PC-9 (cell line): ENCODE measurements at places on chromosomes 1 and 21.

GRCh38 chr21:29943885-29944284 lies 4.1 kb upstream of the GRIK1 start:
- H3K27ac ChIP-seq, result no peak overlapping the region
- no peak overlapping the region for H3K4me3 ChIP-seq

DNA sequence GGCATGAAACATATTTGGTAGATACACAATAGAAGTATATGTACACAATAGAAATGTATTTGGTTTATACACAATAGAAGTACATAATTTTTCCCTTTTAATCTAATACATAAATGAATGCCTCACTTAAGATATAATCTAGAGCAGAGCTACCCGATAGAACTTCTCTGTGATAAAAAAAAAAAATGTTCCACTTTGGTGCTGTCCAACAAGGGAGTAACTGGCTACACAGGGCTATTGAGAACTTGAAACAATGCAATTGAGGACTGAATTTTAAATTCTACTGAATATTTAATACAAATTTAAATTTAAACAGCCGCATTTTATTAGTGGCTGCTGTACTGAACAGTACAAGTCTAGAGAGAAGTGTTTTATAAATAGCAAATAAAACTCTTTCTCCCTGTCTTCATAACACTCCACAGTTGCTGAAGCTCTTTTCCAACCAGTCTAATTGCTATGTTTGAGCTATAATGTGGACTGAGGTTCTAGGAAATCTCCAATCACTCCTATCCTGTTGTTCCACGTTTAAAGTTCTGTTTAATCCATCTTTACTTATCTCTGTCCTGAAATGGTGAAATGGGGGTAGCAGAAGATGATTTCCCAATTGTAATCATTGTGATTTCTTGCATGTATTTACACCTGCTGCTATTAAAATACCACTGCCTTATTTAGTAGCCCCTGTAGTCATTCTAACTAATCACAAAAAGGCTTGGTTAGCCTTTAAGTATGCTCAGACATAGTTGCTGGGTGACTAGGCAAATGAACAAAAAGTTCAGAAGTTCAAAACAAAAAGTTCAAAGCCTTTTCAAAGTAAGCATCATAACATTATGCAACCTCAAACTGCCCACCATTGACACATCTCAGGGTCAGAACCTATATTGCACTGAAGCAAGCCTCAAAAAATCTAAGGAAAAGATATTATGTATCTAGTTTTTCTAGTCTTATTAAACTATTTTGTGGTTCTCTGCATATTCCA lies 192.3 kb upstream of the C1orf87 start:
- H3K4me1 ChIP-seq, result peaks cover 24% of the 10 kb centered on the region
- no peaks in the 10 kb centered on the region for H3K27me3 ChIP-seq
- H3K27ac ChIP-seq, result peak overlapping the region; percentile 78
- H3K36me3 ChIP-seq, result no peaks in the 10 kb centered on the region

DNA sequence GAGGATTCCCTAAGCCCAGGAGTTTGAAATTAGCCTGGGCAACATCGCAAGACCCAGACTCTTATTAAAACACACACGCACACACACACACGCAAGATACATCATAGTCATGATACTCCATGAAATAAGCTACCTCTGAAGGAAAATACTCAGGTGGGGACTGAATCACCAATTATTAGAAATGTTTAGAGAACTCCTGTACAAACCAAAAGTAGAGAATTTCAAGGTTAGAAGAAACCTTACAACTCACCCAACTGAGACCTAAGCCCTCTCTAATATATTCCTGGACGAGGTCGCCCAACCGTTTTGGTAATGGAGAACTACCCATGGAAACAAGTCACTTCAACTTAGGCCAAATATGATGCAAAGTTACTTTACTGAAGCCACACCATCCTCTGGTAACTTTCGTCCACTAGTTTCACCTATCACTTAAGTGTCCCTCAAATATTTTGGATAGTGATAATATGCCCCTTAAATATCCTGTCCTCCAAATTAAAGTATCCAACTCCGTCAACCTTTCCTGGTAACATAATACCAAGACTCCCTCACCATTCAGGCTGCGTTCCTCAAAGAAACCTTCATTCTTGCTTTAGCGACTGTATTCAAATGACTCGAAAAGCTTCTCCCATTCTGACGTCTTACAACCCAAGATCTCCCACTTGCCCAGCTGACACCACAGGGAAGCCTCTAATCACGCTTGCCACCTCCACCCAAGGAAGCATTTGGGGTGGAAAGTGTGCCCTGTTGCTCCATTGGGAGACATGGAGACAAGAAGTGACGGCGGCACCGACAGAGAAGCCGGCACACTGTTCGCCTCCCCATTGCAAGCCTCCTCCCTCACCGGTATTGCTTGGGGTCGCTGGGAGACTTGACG lies 856 bp downstream of the NRDC start:
- H3K27me3 ChIP-seq, result no peaks in the 10 kb centered on the region
- peaks cover 31% of the 10 kb centered on the region for H3K4me1 ChIP-seq

DNA sequence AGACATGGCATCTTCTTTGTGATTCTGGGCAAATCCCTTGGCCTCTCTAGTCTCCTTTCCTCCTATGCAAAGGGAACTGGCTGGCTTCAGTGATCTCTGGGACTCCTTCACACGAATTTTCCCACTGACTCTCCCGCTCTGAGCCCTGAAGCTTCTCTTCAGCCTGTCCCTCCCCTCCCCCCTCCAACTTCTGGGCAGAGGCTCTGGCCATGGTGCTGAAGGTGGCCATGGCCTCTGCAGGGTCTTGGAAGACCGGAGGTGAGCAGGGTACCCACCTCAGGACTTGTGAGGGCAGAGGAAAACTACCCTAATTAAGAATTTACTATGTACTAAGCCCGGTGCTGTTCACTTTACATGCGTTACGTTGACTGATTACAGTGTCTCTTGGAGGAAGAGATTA lies 29.4 kb upstream of the POU3F1 start:
- no peaks in the 10 kb centered on the region for H3K4me1 ChIP-seq
- no peaks in the 10 kb centered on the region for H3K36me3 ChIP-seq
- no peak overlapping the region for H3K27ac ChIP-seq
- no peak overlapping the region for H3K4me3 ChIP-seq
- DNase-seq, result no peak
